ENCODE measurements at places on chromosomes 7 and 10.

- DNase-seq = no peak
These were observed 33.2 kb downstream of the SH3PXD2A start for GRCh38 chr10:103822107-103822716.

GRCh38 chr10:118139321-118139720, 92.6 kb upstream of the RAB11FIP2 start:
- no peak for DNase-seq

- DNase-seq = no peak
These were observed 36.6 kb downstream of the POR start for GRCh38 chr7:75951506-75951905.

DNA sequence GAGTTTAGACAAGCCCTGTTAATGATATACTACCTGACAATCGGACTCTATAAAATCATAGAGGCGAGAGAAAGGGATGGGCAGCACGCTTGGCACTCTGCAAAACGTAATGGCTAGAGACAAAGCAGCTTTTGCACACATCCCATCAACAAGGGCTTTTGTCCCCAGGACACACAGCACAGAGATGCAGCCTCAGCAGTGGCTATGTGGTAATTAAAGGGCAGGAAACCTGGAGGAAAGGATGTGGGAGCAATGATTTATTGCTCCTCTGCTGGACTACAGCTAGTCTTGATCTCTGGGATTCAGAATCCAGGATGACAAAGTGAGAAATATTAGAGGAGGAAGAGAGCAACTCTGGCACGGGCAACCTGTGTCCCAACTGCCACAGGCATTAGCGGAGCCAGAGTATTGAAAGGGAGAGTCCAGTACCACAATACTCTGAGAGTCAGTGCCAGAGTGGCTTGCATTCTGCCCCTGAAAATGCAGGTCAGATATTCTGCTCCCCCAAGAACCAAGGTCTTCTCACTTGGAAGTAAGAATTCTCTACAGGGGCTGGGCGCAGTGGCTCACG, 96.5 kb downstream of the ARMH3 start:
- DNase-seq = no peak

GRCh38 chr10:104349623-104350126, 4.0 kb upstream of the CFAP58 start:
- DNase-seq = no peak

GRCh38 chr10:84193846-84194423, 402 bp upstream of the CDHR1 start:
- DNase-seq = no peak

- no peak for DNase-seq
These were observed 105.3 kb upstream of the LYZL2 start for GRCh38 chr10:30734901-30735300.

- DNase-seq = no peak
These were observed 98.9 kb downstream of the MKI67 start for GRCh38 chr10:128027306-128027705.

All from H9 (cell line).